ENCODE measurements at places on chromosomes 11 and 22.

DNA sequence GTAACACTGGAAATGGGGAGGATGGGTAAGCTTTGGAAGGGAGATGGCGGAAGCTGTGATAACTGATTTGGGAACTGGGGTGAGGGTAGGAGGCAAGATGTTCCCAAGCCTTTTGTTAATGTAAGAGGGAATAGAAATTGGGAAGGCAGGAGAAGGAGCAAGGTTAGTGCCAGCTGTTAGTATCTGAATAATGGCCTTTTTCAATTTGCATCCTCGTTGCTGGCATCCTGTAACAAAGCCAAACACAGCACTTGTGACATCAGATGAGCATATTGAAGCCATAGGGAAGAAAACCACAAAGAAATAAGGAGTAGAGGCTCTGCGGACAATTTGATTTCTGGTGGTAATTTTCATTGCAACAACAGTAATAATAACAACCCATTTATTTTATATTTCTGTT, 70.9 kb upstream of the CLMP start:
- no peak for DNase-seq

- DNase-seq, result no peak
Observed at GRCh38 chr22:27927608-27928007, 8.6 kb upstream of the PITPNB start.

GRCh38 chr22:39418696-39419095, 19.1 kb downstream of the TAB1 start:
- no peak for DNase-seq

- no peak for DNase-seq
Observed at GRCh38 chr22:36900225-36900624, 13.2 kb upstream of the CSF2RB start.

GRCh38 chr11:124736736-124737135, 3.0 kb upstream of the NRGN start:
- DNase-seq, result no peak

- DNase-seq, result no peak
Observed at GRCh38 chr11:73156686-73157085, 14.6 kb upstream of the FCHSD2 start.

GRCh38 chr11:129386795-129387397, 11.2 kb downstream of the BARX2 start:
- no peak for DNase-seq

- no peak for DNase-seq
Observed at GRCh38 chr11:46649180-46649738, 31.9 kb downstream of the ATG13 start.

GRCh38 chr22:38471237-38471636, 3.3 kb downstream of the KDELR3 start:
- no peak for DNase-seq

DNA sequence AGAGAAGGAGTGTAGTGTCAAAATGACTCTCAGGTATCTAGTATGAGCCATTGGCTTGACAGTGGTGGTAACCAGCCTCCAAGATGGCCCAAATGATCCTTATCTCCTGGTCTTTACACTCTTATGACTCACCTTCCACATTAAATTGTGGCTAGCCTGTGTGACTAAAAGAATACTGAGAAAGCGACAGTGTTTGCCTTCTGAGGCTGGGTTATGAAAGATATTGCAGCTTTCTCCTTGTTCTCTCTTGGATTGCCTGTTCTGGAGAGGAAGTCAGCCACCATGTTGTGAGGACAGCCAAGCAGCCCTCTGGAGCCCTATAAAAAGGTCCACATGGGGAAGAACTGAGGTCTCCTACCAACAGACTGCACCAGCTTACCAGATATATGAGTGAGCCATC, 15.8 kb downstream of the C11orf71 start:
- DNase-seq, result no peak

GRCh38 chr11:57560146-57560545, 7.3 kb downstream of the UBE2L6 start:
- DNase-seq, result no peak

Data from stimulated activated CD4-positive, alpha-beta T cell treated with anti-CD3 and anti-CD28 coated beads, Interleukin-1b, Interleukin-23, amount 100 ng/mL, for 24 hours (primary cell).